ENCODE measurements at places on chromosomes 3 and 15.

- DNase-seq, result no peak
These were observed 1.4 kb downstream of the LYSMD2 start for GRCh38 chr15:51736069-51736468.

DNA sequence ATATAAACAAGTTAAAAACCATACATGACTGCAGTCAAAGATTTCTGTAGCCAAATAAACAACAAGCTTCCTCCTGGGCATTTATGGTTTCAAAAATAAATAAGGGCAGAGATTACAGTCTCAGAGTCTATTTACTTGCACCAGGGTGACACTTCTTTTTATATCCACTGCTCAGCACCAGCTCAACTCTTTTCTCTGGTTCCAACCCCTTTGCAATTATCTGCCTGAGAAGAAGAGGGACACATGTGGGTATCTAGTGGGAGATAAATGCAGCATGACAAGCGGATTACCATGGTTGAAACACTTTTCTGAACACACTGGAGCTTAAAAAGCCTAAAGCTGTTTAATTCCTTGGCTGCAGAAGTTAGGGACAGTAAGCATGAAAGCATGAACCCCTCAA, 311.5 kb downstream of the CNTN3 start:
- no peak for DNase-seq

DNA sequence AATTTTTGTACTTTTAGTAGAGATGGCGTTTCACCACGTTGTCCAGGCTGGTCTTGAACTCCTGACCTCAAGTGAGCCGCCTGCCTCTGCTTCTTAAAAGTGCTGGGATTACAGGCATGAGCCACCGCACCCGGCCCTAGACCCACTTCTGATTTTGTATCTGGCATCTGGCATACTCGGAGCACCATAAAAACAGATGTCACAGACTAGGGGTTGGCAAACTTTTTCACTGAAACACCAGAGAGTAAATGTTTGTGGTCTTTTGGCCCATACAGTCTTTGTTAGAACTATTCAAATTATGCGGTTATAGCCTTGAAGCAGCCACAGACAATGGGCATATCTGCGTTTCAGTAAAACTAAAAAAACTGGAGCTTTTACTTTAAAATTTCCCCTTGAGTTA, 110.7 kb downstream of the TJP1 start:
- DNase-seq, result no peak

DNA sequence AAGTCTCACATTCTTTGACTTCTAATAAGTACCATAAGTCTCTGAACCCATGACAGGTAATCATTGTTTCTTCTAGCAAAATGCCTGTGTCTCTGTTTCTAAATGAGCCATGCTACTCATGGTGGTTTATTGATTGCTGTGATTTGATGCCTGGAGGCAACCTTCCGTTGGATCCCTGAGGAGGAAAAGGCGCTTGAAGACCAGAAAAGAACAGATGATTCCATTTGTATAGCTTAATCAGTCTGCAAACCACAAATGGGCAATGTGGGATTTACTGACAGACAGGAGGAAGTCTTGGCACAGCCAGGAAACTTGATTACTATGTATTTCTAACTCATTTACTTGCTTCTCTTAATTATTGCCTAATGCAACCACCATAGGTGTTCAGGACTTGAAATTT, 103.1 kb upstream of the MRPL3 start:
- no peak for DNase-seq

GRCh38 chr3:133376810-133377209, 23.0 kb upstream of the BFSP2 start:
- no peak for DNase-seq

DNA sequence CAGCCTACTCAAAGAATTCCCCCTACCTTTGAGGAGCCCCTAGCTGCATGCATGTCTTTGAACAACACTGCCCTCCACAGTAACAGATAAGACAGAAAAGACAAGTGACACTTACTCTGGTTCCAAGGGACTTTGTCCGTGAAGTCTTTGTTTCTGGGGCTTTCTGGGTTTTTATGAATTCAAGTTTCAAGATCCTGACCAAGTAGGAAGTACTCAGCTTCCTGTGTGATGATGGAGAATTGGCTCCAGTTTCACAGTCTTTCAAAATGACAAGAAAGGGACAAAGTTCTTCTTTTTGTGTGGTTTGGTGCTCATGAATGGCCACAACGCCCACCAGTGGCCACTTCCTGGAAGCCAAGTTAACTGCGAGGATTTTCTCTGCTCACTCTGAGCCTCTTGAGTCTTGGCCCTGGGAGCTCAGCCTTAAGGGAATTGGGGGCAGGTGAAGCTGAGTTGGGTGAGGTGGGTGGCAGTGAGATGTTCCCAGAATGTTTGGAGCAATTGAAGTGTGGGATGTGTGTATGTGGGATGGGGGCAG, at the start of gene CCR1:
Gene CCR1, minus strand, starts transcription at position 147 of the 538 bp plus-strand sequence. CDS start 4,000 bp downstream, outside the sequence.
- peak; percentile 27 for DNase-seq

GRCh38 chr15:85493260-85493659, 112.9 kb downstream of the AKAP13 start:
- no peak for DNase-seq

GRCh38 chr15:85307687-85308045, 72.7 kb upstream of the AKAP13 start:
- DNase-seq, result no peak

DNA sequence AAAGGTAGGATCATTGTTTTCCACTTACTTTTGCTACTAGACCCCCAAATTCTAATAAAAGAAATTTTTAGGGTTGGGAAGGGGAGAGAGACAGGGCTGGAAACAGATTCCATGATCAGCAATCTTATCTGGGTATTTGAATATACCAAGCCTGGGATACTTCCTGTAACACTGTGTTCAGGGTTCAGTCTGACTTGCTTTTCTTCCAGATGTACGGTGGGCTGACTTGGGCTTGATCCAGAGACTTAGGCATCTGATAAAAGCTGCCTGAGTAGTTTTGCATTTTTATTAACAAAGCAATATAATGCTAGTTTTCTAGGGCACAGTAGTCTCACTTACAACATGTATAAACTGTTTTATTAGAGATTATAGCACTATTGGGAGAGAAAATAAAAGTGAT, 49.2 kb downstream of the KCNMB2 start:
- DNase-seq, result no peak

DNA sequence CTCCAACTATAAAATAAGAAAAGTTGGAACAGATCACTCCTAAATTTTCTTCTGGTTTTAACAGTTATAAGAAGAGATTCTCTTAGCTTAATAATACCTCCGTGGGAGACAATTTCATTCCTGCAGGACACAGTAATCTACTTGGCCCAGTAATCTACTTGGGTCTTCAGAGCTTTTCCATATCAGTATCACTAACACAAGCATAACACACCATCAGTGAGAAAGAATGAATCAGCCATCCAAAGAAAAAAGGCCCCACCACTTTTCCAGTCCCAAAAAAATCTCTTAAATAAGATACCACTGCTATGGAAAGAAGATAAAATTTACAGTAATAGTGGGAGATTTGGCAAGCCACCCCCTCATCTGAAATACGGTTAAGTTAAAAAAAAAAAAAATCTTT, 20.2 kb downstream of the SIN3A start:
- no peak for DNase-seq

- no peak for DNase-seq
These were observed 435 bp downstream of the RAB27A start for GRCh38 chr15:55289011-55289745.

GRCh38 chr3:11570251-11570650, 73.5 kb downstream of the VGLL4 start:
- DNase-seq, result no peak

DNA sequence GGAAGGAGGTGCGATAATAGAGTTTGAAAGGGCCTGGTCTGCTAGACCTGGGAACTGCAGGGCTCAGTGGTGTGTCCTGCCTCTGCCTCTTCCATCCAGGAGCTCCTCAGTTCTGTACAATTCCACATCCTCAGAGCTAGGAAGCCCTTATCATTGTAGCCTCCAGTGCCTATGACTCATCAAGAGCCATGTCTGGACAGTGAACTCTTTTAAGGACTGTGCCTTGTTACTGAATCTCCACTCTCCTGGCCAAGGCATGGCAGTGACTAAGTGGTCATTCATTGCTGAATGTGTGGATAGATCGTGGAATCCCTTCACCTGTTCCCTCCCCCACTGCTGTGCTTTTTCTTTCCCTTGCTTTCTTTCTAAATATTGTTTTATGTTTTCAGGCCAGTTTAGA, 2.9 kb downstream of the TIMP4 start:
- DNase-seq, result no peak

- DNase-seq, result no peak
These were observed 96.8 kb downstream of the DUT start for GRCh38 chr15:48427960-48428547.

DNA sequence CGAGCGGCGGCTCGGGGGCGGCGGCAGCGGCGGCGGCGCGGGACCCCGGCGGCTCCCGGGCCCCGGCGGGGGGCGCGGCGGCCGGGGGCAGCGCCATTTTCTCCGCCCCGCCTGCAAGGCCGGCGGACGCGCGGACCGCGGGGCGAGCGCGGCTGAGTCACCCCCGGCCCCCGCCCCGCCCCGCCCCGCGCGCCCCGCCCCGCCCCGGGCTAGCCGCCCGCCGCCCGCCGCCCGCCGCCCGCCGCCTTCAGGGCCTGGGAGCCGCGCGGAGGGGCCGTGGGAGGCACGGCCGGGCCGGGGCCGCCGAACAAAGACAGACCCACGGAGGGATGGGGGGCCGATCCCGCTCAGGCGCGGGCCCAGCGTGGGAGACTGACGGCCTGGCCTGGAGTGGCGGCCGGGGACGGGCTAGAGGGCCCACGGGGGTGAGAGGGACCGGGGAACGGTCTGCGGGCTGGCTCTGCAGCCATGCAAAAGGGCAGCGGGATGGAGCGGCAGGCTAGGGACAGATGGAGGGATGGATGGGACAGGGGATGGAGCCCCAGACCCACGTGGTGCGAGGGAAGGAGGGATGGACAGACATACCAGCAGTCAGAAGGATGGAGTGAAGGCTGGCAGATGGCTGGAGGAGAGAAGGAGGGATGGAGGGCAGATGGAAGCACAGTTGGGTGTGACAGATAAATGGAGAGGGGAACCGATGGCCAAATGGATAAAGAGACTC, at the start of gene EIF4E3:
Gene EIF4E3, minus strand, starts transcription at position 132 of the 721 bp plus-strand sequence. Its CDS starts 35 bp downstream, at position 97.
- DNase-seq, result peak; percentile 34

DNA sequence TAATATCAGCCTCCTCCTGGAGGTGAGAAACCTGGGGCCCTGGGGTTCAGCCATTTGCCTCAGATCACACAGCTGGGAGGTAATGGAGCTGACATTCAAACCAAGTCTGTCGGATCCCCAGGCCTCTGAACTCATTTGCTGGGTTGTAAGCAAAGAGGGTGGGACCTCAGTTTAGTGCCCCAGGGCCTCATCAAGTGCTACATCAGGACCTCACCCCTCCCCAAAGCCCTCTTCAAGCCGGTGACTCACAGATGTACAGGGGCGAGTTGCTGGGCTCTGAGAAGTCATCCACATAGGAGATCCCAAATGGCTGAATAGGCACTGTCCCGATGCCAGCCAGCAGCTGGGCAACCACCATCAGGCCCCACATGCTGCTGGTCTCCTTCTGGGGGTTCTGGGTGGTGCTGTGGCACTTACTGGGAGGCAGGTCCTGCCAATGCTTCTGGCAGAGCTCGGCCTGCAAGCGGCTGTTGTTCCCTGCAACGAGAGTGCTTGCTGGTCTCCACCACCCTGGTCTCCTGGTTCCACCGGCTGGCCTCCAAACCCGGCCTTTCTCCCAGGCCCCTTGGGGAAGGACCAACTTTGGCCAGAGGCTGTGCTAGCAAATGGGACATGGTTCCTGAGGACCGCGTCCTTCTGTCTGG, 59.2 kb upstream of the RAB6B start:
- no peak for DNase-seq

DNA sequence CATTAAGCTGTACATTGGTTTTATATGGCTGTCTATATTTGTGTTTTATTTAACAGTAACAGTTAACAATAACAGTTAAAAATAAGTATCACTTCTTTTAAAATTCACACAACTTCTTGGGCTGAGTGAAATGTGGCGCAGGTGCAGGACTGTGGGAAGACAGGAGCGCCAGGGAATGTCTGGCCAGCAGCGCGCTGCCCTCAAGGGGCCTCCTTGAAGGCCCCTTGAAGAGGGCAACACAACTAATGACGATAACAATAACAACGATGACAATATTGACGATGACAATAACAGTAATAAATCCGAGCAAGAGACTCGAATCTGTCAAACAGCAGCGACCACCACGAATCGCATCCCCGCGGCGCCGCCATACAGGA, 411 bp upstream of the PPP2R3A start:
- DNase-seq, result no peak

- DNase-seq, result no peak
These were observed 18.0 kb downstream of the MIX23 start for GRCh38 chr3:122365073-122365472.

- no peak for DNase-seq
These were observed 233.3 kb downstream of the RBMS3 start for GRCh38 chr3:29514170-29514569.

- DNase-seq, result no peak
These were observed 41.8 kb downstream of the AQR start for GRCh38 chr15:34927726-34928125.

DNA sequence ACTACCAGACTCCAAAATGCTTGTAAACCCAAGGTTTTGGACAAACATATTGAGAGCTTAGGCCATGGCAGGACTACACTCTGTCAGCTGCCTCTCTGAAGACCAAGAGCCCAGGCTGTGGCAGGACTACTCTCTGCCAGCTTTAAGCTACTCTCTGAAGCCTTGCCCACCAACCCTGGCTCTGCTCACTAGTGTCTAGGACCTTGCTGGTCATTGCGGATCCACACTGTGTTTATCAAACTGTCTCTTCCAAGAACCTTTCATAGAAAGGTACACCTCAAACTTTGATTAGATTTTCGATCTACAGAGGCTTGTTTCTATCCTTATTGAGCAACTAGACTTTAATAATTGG, 41.9 kb upstream of the MME start:
- no peak for DNase-seq

- DNase-seq, result no peak
These were observed 96.8 kb downstream of the IGF1R start for GRCh38 chr15:98745179-98745578.

- no peak for DNase-seq
These were observed 1.9 kb downstream of the LEO1 start for GRCh38 chr15:51969728-51970127.

DNA sequence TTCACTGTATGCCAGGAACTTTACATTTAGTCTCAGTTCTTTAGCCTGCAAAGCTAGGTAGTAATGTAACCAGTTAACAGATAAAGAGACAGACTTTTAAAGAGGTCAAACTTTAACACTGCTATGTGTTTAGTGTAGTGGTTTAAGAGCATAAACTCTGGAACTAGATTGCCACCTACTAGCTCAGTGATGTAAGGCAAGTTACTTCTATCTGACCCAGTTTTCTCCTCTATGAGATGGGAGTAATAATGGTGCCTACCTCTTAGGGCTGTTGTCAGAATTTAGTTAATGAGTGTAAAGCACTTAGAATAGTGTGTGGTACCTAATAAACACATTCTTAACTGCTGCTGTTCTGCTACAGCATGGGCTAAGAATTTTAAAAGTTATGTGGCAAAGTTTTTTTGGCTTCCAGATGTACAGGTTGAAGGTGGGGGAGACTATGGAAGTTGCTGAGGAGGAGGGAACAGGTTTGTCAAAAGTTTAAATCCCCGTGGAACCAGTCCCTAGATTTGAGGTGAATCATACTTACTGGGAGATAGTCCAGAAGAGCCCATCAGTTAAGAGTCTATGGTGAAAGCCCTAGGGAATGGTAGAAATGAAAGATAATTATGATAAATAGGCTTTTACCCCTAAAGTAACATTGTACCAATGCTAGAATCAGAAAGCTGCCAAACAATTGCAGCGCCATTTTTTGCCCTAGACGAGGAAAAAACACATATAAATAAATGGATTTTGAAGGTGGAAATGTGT, 13.9 kb downstream of the TSC22D2 start:
- DNase-seq, result no peak

All from stimulated activated CD4-positive, alpha-beta T cell treated with anti-CD3 and anti-CD28 coated beads, Interleukin-2, amount 100 ng/mL, for 48 hours (primary cell).